ENCODE measurements at places on chromosomes 7 and 10.

- no peak for DNase-seq
Observed at GRCh38 chr7:144057954-144058353, 9.2 kb downstream of the OR2A5 start.

DNA sequence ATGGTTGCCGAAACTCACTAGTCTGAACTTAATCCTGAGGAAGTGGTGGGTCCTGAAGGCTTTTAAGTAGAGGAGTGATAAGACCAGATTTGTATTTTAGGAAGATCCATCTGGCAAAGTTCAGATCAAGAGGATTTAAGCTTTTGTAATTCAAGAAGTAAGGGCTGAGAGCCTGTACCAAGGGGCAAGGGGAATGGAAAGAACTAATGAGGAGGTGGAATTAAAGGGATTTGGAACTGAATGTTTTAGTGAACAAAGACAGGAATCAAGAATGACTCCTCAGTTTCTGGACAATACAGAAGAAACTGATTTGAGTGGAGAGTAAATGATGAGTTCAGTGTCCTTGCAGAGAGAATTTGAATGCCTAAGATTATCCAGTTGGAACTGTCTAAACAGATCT lies 249.0 kb downstream of the C7orf25 start:
- no peak for DNase-seq

GRCh38 chr7:65840446-65840845 lies 32.4 kb upstream of the VKORC1L1 start:
- no peak for DNase-seq

DNA sequence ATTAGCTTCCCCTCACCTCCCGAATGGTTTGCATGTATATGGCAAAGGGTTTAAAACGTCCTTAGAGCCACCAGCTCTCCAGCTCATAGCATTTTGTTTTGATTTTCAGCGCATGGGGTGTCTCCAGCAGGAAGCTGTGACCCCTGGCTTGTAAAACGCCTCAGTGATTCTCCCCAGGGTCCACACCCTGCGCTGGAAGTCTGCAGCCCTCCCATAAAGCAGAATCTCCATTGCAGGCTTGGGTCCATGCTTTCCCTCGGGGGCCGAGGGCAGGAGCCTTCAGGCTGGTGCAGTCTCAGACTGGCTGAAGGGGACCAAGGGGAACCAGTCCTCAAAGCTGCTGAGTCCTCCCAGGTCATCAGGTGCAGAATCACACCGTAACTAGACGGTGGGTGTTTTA lies 109.7 kb downstream of the VIPR2 start:
- DNase-seq: no peak

- peak; percentile 99 for DNase-seq
Observed at GRCh38 chr7:131188367-131189339, 139.0 kb upstream of the MKLN1 start.

DNA sequence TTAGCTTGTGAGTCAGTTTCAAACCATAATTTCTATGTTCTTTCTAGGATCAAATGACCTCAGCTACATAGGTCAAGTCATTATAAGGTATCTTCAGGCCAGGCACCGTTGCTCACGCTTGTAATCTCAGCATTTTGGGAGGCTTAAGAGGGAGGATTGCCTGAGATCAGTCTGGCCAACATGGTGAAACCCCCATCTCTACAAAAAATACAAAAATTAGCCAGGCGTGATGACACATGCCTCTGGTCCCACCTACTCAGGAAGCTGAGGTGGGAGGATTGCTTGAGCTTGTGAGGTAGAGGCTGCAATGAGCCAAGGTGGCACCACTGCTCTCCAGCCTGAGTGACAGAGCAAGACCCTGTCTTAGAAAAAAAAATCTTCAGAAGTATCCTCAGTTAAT lies 362.3 kb downstream of the GATA3 start:
- DNase-seq: no peak

DNA sequence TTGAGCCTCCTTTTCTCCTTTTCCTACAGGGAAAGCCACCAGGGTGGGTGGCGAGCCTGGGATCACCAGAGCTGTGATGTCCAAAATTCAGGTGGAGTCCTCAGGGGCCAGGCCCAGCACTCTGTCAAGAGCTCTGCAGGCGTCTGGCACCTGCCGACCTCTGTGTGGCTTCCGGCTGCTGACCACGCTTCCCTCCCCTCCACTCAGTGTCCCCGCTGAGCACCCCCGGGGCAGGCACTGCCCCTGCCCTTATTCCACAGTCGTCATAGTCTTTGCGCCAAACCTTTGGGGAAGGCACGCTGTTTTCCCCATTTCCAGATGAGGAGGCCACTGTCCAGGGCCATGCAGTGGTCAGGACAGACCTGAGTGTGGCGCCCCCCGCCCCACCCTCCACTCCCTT lies 7.5 kb downstream of the MTG1 start:
- DNase-seq: no peak

All from fibroblast of skin of right quadriceps (primary cell).